ENCODE measurements at places on chromosomes 2 and 18.

DNA sequence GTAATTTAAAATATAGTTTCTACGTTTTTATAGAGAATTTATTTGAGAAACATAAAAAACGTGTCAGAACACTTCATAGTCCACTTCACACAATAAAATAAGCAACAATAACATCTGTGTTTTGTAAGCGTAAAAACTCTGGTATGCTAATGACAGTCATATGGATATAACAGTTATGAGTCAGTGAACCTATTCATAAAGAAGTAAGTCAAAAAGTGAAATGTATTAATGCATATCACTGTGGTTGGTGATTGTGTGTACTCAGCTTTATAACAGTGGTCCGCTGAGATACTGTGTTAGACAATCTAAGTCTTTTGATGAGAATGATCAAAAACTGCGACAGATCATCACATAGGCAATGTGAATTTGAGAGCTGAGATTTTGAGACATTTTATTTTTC is 153.2 kb downstream of the WDR7 start:
- no peak for DNase-seq

- DNase-seq: no peak
Observed at GRCh38 chr2:64876137-64876647, 113.0 kb upstream of the SLC1A4 start.

- DNase-seq: no peak
Observed at GRCh38 chr2:159147690-159148089, 138.8 kb downstream of the WDSUB1 start.

- DNase-seq: no peak
Observed at GRCh38 chr18:79501006-79501405, 105.3 kb downstream of the NFATC1 start.

DNA sequence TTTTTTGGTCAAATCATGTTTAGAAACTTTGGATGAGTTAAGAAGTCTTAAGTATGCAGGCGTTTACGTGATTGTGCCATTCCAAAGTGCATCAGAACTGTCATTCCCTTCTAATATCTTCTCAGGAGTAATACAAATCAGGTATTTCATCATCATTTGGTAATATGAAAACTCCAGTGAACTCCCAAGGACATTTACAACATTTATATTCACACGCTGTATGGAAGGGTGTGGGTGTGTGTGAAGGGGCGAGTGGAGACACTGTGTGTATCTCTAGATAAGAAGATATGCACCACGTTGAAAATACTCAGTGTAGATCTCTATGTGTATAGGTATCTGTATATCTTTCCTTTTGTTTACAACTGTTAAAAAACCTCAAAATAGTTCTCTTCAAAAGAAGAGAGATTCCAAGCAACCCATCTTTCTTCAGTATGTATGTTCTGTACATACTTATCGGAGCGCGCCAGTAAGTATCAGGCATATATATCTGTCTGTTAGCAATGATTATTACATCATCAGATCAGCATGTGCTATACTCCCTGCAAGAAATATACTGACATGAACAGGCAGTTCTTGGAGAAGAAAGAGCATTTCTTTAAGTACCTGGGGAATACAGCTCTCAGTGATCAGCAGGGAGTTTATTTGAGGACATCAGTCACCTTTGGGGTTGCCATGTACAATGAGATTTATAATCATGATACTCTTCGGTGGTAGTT is 29.3 kb downstream of the COX7A2L start:
- DNase-seq: no peak

DNA sequence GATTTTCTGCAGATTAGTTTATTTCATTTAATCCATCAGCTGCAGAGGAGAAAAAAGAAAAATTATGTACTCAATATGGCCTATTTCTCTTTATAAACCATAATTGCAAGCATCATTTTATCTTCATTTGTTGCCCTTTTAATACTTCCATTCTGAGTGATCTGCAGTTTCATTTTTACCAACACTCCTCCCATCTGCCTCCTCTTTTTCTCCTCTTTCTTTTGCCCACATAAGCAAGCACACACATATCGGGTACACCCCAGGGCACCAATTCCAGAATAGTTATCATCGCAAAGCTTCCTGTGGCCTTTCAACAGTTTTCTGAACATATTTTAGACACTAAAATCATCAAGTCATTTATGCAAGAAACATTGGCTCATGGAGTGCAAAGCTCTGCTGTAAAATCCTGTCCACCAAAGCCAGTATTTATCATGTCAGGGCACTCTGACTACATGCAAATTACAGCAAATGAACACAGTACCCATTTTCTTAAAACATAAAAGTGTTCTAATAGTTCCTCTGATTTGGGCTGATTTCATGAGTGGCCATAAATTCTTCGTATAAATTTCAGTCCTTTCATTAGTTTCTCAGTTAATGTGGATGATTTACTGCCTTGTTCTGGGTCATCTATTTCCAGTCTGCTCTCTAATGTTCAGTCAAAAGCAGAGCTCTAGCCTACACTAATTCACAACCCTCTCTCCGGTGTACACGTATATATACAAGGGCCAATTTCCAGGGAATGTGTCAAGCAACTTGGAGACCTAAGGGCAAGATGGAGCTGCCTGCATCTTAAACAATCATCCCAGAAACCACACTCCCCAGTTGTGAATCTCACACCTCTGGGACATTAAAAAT is 281.3 kb downstream of the STK39 start:
- peak; percentile 5 for DNase-seq

- no peak for DNase-seq
Observed at GRCh38 chr18:58653814-58654509, 17.3 kb upstream of the MALT1 start.

- no peak for DNase-seq
Observed at GRCh38 chr2:142687075-142687474, 190.4 kb upstream of the KYNU start.

- DNase-seq: no peak
Observed at GRCh38 chr18:10230072-10230471, 224.4 kb upstream of the APCDD1 start.

DNA sequence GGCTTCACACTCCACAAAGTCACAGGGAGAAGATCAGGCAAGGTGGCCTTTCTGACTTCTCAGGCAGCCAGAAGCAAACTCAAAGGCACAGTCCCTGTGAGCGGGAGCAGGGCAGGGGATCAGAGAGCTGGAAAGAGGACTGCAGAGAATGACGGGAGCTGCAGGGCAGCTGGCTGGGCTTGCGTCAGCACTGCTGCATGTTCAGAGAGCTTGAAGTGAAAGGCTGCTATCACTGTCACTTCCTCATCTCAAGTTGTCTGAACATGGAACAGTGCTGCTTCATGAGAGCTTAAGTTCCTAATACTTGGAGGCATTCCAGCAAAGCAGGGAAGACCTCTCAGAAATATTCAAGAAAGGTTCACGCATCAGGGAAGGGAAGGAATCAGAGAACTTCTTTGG is 20.4 kb downstream of the TGFBRAP1 start:
- no peak for DNase-seq

- DNase-seq: no peak
Observed at GRCh38 chr2:170047331-170048065, 130.4 kb upstream of the MYO3B start.

GRCh38 chr18:8319798-8320489 is 289.3 kb upstream of the RAB12 start:
- no peak for DNase-seq

DNA sequence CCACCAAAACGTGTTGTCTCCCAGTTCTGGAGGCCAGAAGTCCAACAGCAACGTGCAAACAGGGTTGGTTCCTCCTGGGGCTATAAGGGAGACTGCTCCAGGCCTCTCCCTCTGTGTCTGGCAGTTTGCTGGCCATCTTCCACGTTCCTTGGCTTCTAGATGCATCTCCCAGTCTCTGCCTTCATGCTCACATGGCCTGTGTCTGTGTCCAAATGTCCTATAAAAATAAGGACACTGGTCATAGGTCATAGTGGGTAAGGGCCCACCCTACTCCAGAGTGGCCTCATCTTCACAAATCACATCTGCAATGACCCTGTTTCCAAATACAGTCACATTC is 69.4 kb upstream of the TAF1B start:
- no peak for DNase-seq

GRCh38 chr2:237171396-237171795 is 85.7 kb downstream of the COPS8 start:
- DNase-seq: no peak

DNA sequence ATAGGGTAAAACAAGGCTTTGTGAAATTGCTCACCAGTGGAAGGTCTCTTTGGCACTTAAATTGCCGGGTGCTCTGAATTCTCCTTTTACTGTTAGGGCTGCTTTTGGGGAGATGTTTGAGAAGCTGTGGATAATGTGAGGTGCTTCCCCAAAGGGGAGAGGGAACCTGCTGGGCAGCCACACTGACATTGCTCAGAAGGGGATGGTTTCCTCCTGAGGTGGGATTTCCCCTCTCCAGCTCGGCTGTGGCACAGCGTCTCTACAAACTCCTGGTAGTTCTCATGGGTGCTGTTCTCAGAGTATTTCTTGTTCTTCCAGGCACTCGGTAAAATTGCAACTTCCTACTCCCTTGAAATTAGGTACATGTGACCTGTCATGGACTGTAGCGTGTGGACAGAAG is 124.2 kb downstream of the LPIN1 start:
- DNase-seq: no peak

GRCh38 chr2:61443342-61444041 is 27.4 kb downstream of the USP34 start:
- DNase-seq: no peak

DNA sequence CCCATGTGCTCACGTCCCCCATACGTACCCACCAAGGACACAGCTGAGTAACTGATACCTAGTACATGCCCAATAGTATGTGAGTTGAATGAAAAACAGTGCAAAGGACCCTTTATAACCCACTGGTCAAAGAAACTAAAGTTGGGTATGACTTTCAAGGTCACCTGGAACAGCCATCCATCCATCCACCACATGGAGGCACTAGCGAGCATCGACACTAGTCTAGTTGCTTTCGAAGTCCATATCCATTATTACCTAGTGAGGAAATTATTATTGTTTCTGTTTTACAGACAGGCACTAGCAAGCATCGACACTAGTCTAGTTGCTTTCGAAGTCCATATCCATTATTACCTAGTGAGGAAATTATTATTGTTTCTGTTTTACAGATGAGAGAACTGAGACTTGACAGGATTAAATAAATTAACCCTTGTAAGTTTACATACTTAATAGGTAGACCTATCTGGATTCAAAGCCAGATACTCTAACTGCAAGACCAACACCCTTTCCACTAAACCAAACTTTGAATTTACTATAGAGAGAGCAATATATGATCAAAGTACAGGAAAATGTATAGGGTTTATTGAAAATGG is 233.7 kb downstream of the METTL4 start:
- DNase-seq: peak; percentile 9

DNA sequence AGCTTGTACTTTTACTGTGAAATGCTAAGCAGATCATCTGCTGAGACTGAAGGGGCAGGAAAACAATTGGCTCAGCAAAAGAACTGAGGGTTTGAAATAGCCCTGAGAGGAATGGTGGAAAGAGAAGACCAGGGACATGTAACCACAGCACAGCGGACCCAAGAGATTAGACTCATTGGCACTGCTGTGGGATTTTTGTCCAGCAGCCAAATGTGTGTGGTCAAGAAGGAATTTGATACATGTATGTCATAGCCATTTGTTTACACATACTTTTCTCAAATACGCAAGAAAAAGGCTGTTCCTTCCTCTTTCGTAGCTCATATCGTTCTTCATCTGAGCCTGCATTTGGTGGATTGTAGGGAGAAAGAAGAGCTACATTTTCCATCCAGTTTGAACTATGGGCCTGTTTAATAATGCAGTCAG is 73.8 kb downstream of the TRABD2A start:
- no peak for DNase-seq

DNA sequence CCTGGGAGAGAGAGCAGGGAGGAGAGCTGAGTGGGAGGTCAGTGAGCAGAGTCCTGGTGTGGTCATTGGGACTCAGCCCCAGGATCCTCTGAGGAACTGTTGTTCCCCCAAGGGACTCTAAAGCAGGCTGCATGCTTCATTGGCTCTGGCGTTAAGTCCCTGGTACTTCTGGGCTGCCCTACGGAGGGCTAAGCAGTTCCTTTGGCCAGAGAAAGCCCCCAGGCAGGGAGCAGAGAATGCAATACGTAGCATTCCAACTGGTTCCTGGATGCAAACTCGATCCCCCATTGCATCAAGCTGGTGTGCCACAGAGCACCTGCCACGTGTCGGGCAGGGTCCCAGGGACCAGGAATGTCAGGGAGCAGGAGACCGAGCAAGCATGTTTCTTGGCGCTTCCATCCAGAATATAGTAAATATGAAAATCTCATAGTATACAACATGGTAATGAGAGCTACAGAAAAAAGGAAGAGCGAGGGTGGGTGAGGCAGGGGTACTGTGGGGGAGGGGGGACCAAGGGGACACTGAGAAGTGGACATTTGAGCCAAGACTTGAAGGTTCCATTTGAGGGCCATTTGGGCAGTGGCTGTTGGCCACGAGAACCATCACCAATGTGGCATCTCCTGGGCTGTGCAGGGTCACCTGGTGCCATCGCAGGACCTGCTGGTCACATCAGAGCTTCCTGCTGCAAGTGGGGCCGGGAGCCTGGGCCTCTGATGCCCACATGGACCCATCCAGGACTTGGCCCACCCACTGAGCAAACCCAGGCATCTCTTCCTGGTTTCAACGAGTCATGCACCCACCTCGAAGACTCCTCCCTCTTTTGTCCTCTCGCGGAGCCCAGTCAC is 160.4 kb downstream of the ASB1 start:
- DNase-seq: no peak

GRCh38 chr18:37322492-37323035 is 243.0 kb downstream of the CELF4 start:
- no peak for DNase-seq

GRCh38 chr2:9760902-9761228 is 82.4 kb upstream of the TAF1B start:
- no peak for DNase-seq

DNA sequence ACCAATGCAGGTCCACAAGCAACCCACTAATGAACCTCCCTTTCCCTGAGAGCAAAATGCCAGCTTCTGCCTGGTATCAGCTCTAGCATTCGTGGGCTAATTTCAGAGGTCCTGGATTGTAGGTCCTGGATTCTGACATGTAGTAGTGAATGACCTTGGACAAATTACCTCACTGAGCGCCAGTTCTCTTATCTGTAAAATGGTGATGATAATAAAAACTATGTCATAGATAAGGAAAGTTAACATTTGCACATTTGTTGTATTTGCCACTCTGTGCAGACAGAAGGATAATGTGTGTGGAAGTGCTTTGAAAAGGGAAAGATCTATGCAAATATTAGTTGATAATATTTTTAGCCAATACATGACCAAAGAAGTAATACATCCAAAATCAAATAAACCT is 4.1 kb upstream of the TET3 start:
- no peak for DNase-seq

GRCh38 chr2:120953843-120954584 is 218.3 kb downstream of the GLI2 start:
- DNase-seq: no peak

DNA sequence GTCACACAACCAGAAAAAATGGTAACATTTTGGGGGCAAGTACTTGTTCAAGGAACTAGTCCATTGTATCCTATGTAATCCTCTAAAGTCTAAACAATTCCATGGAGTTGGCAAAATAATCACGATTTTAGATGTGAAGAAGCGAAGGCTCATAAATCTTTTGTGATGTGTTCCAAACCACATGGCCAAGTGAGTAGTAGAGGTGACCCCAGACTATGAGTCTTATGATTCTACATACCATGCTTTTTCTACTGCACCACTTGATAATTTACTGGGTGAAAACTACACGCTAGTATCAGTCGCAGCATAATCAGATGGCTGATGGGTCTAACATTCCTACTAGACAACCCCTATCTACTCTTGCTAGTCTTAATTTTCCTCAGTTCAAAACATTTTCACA is 371.4 kb downstream of the OSR1 start:
- no peak for DNase-seq

GRCh38 chr2:71923143-71923525 is 224.5 kb downstream of the CYP26B1 start:
- DNase-seq: no peak

Measured in T-helper 1 cell (primary cell).